Mesothelial cell of epicardium (in vitro differentiated cells): ENCODE measurements at places on chromosomes 3 and 15.

GRCh38 chr3:24714436-24714835 lies 219.8 kb upstream of the THRB start:
- H3K36me3 ChIP-seq = no peaks in the 10 kb centered on the region
- no peak for DNase-seq
- H3K27ac ChIP-seq = no peak overlapping the region
- H3K27me3 ChIP-seq = peaks cover 8% of the 10 kb centered on the region
- no peak overlapping the region for H3K4me3 ChIP-seq

DNA sequence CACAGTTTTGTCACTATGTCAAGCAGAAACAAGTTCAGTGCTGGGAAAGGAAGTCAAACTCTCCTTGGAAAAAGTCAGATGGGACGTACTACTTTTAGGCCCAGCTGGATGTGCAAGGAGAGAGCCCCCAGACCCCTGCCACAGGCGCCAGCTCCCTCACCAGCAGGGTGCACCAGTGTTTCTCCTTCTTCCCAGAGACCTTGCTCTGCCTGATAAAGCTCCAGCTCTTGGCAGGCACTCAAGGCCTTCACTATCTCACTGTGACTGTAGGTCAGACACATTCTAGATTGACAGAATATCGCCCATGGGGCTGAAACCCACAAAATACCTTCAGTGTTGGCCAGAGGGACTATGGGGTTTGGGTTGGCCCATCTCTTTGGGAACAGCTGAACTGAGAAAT lies 54.8 kb upstream of the CHRNB4 start:
- H3K27me3 ChIP-seq = no peaks in the 10 kb centered on the region
- H3K4me3 ChIP-seq = no peak overlapping the region
- peaks cover 23% of the 10 kb centered on the region for H3K4me1 ChIP-seq
- no peak overlapping the region for H3K27ac ChIP-seq
- no peaks in the 10 kb centered on the region for H3K36me3 ChIP-seq

- H3K4me3 ChIP-seq = no peak overlapping the region
- H3K27me3 ChIP-seq = no peaks in the 10 kb centered on the region
- H3K27ac ChIP-seq = peak overlapping the region; percentile 59
- no peaks in the 10 kb centered on the region for H3K36me3 ChIP-seq
- peaks cover 19% of the 10 kb centered on the region for H3K4me1 ChIP-seq
Measured at GRCh38 chr15:40911141-40911540, 16.9 kb downstream of the VPS18 start.

- H3K36me3 ChIP-seq = no peaks in the 10 kb centered on the region
- H3K4me1 ChIP-seq = no peaks in the 10 kb centered on the region
- no peak overlapping the region for H3K4me3 ChIP-seq
Measured at GRCh38 chr3:196541684-196542445, 26.5 kb downstream of the WDR53 start.

- H3K4me1 ChIP-seq = peaks cover 14% of the 10 kb centered on the region
- H3K27me3 ChIP-seq = no peaks in the 10 kb centered on the region
- H3K36me3 ChIP-seq = peaks cover 5% of the 10 kb centered on the region
- no peak overlapping the region for H3K4me3 ChIP-seq
Measured at GRCh38 chr15:60507596-60508424, 28.9 kb upstream of the ICE2 start.

- no peak overlapping the region for H3K4me3 ChIP-seq
- no peaks in the 10 kb centered on the region for H3K27me3 ChIP-seq
- DNase-seq = no peak
- H3K27ac ChIP-seq = peak overlapping the region; percentile 22
- peaks cover 24% of the 10 kb centered on the region for H3K4me1 ChIP-seq
Measured at GRCh38 chr3:171748064-171748924, 62.0 kb downstream of the PLD1 start.

- peaks cover 9% of the 10 kb centered on the region for H3K4me1 ChIP-seq
- H3K4me3 ChIP-seq = no peak overlapping the region
- no peak for DNase-seq
- H3K36me3 ChIP-seq = no peaks in the 10 kb centered on the region
- no peak overlapping the region for H3K27ac ChIP-seq
- no peaks in the 10 kb centered on the region for H3K27me3 ChIP-seq
Measured at GRCh38 chr3:125154110-125154509, 58.4 kb downstream of the SLC12A8 start.

DNA sequence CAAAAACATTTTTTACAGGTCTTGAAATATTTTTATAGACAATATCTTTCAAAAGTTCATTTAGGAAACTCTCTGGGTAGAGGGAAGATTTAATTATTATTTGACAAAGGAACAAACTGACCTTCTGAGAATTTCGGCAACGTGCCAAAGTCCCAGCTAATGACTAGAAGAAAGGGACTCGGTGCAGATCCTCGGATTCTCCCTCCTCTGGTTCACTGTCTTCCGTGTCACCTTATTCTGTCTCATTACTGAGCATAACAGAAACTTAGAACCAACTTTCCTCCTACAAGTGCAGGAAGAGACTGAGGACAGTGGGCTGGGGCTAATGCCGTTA lies 339.1 kb downstream of the MECOM start:
- no peaks in the 10 kb centered on the region for H3K36me3 ChIP-seq
- no peak for DNase-seq
- no peaks in the 10 kb centered on the region for H3K27me3 ChIP-seq
- peak overlapping the region; percentile 35 for H3K4me3 ChIP-seq
- H3K27ac ChIP-seq = peak overlapping the region; percentile 97
- peaks cover 63% of the 10 kb centered on the region for H3K4me1 ChIP-seq

DNA sequence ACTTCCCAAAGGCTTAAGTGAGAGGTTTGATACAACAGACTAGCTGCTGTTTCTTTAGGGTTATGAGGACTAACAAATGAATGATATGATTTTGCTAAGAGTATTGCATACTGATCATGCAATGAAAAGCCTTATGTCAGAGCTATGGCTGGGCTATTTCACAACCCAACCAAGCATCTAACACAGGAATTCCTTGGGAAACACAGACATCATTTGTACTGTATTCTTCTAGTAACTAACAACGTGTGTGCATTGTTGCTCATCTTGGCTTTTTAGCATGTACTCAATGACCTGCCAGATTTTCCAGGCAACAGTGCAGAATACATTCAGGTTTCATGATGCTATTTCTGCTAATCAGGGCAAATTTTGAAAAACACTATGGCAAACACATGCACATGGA lies 19.3 kb downstream of the PDZRN3 start:
- peaks cover 10% of the 10 kb centered on the region for H3K36me3 ChIP-seq
- no peaks in the 10 kb centered on the region for H3K27me3 ChIP-seq
- H3K4me1 ChIP-seq = peaks cover 38% of the 10 kb centered on the region
- DNase-seq = no peak

DNA sequence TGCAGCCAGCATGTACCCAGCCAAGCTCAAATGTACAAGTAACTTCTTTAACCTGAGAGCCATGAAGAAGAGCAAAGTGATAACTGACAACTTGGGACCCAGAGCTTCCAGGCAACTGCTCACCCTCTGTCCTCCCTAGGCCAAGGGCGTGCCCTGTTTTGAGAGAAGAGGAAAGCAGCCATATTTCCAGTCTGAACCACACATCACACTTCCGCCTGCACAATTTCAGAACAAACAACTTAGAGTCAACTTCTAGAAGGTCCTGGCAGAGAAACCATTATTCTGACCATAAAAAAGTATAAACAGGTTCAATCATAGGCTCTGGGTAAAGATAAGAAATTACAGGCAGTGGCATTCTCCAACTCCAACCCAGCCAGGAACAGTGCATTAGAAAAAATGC lies 50.1 kb downstream of the ITGB5 start:
- peaks cover 19% of the 10 kb centered on the region for H3K36me3 ChIP-seq
- peak overlapping the region; percentile 25 for H3K27ac ChIP-seq
- no peak for DNase-seq
- H3K4me1 ChIP-seq = peaks cover 44% of the 10 kb centered on the region

- no peak overlapping the region for H3K4me3 ChIP-seq
- H3K27ac ChIP-seq = no peak overlapping the region
- H3K4me1 ChIP-seq = no peaks in the 10 kb centered on the region
- no peak for DNase-seq
Measured at GRCh38 chr3:131543714-131544113, 40.9 kb upstream of the MRPL3 start.

DNA sequence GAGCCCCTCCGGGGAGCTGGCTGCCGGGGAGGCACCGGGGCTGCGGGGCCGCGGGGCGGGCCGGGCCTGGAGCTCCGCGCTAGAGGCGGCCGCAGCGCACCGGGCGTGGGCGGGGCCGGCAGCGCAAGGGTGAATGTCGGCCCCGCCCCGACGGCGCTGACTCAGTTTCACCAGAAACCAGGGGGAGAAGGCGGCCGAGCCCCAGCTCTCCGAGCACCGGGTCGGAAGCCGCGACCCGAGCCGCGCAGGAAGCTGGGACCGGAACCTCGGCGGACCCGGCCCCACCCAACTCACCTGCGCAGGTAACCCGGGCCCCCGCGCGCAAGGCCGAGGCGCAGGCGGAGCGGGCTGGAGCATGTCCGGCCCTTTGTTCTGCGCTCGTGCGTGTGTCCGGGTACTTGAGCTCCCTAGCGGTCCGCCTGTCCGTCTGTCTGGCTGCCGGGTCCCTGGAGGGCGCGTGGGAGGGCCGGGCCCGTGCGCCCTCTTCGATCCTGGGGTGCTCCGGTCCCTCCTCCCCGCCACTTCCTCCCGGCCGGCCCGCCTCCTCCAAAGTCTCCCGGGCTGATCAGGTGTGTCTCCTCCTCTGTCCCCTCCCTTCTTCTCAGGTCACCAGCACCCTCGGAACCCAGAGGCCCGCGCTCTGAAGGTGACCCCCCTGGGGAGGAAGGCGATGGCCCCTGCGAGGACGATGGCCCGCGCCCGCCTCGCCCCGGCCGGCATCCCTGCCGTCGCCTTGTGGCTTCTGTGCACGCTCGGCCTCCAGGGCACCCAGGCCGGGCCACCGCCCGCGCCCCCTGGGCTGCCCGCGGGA lies at the start of gene SPINT1:
Gene SPINT1 (plus strand): TSS at position 164 of the 811 bp plus-strand sequence. CDS start 507 bp downstream, at position 671.
- peaks cover 44% of the 10 kb centered on the region for H3K4me1 ChIP-seq
- peak within 1 kb of the TSS; percentile 98 for H3K27ac ChIP-seq
- peak; percentile 59 for DNase-seq
- peak within 1 kb of the TSS; percentile 94 for H3K4me3 ChIP-seq
- no peaks in the 10 kb centered on the region for H3K36me3 ChIP-seq

DNA sequence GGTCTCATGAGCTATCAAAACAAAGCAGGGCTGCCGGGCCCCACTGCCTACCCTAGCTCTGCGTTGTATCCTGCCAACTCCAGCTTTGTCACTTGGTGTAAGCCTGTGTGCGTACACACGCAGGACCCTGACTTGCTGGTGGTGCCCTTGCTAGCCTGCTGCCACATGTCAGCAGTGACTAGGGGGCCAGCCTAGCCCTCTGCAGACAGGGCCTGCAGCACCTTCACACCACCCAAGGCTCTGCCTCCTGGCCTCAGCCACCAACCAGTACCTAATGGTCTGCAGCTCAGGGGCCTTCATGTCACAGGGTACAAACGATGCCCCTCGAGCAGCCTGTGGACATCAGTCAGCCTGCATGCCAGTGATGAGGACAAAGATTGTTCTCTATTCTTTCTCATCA lies 30.1 kb upstream of the DUSP7 start:
- H3K4me3 ChIP-seq = no peak overlapping the region
- H3K36me3 ChIP-seq = no peaks in the 10 kb centered on the region
- no peaks in the 10 kb centered on the region for H3K27me3 ChIP-seq
- DNase-seq = no peak
- H3K4me1 ChIP-seq = peaks cover 37% of the 10 kb centered on the region
- no peak overlapping the region for H3K27ac ChIP-seq

DNA sequence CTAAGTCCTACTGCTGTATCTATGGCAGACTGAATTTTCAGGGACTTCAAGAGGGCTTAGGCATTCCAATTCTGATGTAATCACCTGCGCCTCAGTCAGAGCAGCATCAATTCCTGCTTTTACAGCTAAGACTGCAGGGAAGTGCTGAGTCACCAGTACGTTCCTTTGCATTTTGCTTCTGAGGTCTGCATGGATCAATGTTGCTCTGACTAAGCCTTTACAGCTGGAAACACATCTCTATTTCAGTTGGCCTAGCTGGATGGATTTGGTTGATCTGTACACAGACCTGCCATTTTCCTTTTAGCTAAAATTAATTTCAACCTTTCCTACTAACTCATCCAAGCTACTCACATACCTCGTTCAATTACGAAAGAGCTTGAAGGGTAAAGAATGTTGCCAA lies 51.3 kb downstream of the ETV5 start:
- peaks cover 2% of the 10 kb centered on the region for H3K4me1 ChIP-seq
- no peak for DNase-seq
- H3K4me3 ChIP-seq = no peak overlapping the region
- H3K27ac ChIP-seq = no peak overlapping the region
- peaks cover 6% of the 10 kb centered on the region for H3K36me3 ChIP-seq
- no peaks in the 10 kb centered on the region for H3K27me3 ChIP-seq

GRCh38 chr3:110413266-110413665 lies 658.4 kb upstream of the NECTIN3 start:
- no peaks in the 10 kb centered on the region for H3K27me3 ChIP-seq
- no peaks in the 10 kb centered on the region for H3K4me1 ChIP-seq
- no peak overlapping the region for H3K4me3 ChIP-seq
- DNase-seq = no peak

- no peak for DNase-seq
- no peak overlapping the region for H3K27ac ChIP-seq
- H3K27me3 ChIP-seq = no peaks in the 10 kb centered on the region
Measured at GRCh38 chr3:129614435-129614834, 8.0 kb upstream of the PLXND1 start.

- no peaks in the 10 kb centered on the region for H3K27me3 ChIP-seq
- H3K4me1 ChIP-seq = peaks cover 66% of the 10 kb centered on the region
- no peak for DNase-seq
- peak overlapping the region; percentile 90 for H3K27ac ChIP-seq
- H3K4me3 ChIP-seq = no peak overlapping the region
Measured at GRCh38 chr15:67147396-67147949, 82.1 kb downstream of the SMAD3 start.

- no peak overlapping the region for H3K4me3 ChIP-seq
- peaks cover 19% of the 10 kb centered on the region for H3K4me1 ChIP-seq
- H3K27ac ChIP-seq = peak overlapping the region; percentile 68
- H3K36me3 ChIP-seq = peaks cover 2% of the 10 kb centered on the region
- no peak for DNase-seq
Measured at GRCh38 chr3:3666664-3667063, 132.6 kb upstream of the LRRN1 start.

GRCh38 chr3:42179110-42179725 lies 86.8 kb downstream of the CCK start:
- DNase-seq = no peak
- no peaks in the 10 kb centered on the region for H3K27me3 ChIP-seq
- peaks cover 29% of the 10 kb centered on the region for H3K4me1 ChIP-seq
- peak overlapping the region; percentile 94 for H3K27ac ChIP-seq

DNA sequence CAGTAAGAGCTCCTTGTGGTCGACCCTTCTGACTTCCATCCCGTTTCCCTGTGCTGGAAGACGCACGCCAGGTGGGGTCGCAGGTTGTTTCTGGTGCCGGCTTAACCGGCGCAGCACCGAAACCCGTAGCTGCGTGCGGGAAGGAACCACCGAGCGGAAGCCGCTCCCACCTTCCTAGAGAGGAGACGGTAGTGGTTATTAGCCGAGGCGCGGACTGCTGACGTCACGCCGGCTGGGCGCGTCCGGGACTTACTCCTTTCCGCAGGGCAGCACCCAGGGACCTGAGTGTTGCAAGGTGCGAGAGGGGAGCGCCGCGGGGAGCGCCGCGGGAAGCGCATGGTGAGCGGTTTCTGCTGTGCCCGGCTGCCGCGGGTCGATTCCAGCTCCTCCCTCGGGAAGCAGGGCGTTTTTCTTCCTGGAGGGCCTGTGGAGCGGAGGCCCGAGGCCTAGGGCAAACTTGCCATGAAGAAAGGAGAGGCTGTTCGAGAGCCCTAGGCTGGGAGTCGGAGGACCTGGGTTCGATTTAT lies at the start of gene ZNF501:
Gene ZNF501 (plus strand): TSS at position 252 of the 527 bp plus-strand sequence. CDS start 4,787 bp downstream, outside the sequence.
- H3K36me3 ChIP-seq = peaks cover 46% of the 10 kb centered on the region
- H3K4me3 ChIP-seq = peak within 1 kb of the TSS; percentile 82
- peak within 1 kb of the TSS; percentile 92 for H3K27ac ChIP-seq
- H3K4me1 ChIP-seq = no peaks in the 10 kb centered on the region
- DNase-seq = peak; percentile 79
- no peaks in the 10 kb centered on the region for H3K27me3 ChIP-seq
